ENCODE measurements at places on chromosomes 2 and 18.

- DNase-seq = no peak
Observed at GRCh38 chr2:55772109-55772980, 78.7 kb upstream of the PNPT1 start.

DNA sequence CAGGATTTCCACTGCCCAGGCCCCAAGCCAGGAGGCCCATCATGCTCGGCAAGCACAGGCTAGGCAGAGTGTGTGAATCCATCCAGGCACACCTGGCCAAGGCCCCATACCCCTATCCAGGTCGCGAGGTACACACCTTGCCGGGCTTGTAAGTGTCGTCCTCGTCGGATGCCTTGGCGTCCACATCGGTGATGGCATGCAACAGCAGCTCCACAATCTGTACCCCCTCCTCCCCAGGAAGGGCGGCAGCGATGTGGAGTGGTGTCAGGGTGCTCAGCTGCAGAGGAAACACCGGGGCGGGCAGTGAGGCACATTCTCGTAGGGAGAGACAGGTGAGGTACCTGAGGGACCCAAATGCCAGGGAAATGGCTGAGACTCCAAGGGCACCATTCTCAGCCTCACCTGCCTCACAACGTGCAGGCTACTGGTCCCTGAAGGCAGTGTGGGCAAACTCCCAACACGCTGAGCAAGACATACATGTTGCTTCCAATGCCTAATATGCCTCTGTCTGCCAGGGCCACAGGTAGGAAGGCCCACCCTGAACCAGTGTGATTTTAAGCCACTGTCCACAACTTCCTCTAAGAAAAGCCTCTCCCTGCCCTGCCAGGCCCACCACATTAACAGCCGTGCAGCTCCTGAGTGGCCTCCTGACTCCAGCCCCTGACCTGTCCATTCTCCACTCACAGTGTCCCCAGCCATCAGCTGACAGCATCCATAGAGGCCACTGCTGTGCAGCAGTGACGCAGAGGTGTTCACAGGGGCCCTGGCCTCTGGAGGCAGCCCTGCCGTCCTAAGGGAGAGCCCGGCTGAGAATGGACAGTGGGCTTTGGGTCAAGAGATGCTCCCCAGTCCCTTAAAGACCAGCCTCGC lies 44.9 kb downstream of the ANKMY1 start:
- no peak for DNase-seq

GRCh38 chr2:36489281-36489680 lies 108.7 kb downstream of the FEZ2 start:
- DNase-seq = no peak

- no peak for DNase-seq
Observed at GRCh38 chr2:105052773-105053172, 14.9 kb downstream of the MRPS9 start.

DNA sequence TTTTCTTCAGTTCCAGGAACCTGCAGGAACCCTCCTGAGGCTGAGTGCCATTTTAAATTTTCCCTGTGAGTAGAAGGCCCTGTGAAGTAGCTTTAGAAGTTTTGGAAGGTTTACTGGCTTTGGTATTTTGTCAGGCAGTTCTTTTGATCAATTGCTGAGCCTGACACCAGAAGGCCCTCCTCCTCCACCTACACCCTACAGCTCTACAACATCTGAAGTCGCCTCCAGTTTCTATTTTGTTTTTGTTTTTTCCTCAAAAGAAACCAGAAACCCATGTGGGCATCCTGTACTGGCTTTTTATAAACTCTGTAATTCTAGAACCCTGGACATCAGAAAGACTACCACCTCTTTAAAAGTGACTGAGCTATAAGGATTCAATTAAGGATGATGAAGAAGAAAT lies 153.7 kb downstream of the NRXN1 start:
- DNase-seq = no peak

GRCh38 chr2:200619279-200619678 lies 33.5 kb downstream of the AOX1 start:
- DNase-seq = no peak

DNA sequence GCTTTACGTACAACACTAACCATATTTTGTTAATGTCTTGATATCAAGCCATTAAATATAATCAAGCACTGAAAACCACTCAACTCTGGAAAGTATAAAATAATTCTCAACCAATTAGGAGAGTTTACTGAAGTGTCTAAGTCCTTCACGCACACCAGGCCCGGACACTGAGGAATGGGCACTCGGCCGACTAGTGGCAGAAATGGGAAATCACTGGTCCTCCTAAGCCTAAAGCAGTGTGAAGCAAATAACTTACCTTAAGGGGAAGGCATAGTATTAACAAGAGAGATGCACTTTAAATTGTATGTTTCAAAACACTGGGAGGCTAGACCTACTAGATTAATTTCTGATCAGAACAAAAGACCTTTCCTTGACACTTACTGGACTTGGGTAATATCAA lies 45.7 kb downstream of the FAM210A start:
- no peak for DNase-seq

DNA sequence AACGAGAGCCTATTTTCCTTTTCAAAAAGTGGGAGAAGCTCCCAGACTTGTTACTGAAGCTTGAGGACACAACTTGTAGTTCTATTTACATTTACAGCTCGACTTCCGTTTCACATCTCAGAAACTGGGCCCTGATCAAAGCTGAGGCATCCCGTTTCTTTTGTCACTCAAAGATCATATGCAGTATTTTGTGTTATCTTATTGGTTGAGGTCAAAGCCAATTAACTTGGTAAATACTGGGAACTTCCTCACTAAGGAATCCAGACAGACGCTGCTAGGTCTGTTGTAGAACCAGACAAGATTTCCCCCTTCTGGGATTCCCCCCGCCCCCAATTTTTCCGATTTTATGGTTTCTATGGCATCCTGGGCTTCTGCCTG lies 50.3 kb downstream of the TSN start:
- DNase-seq = no peak

DNA sequence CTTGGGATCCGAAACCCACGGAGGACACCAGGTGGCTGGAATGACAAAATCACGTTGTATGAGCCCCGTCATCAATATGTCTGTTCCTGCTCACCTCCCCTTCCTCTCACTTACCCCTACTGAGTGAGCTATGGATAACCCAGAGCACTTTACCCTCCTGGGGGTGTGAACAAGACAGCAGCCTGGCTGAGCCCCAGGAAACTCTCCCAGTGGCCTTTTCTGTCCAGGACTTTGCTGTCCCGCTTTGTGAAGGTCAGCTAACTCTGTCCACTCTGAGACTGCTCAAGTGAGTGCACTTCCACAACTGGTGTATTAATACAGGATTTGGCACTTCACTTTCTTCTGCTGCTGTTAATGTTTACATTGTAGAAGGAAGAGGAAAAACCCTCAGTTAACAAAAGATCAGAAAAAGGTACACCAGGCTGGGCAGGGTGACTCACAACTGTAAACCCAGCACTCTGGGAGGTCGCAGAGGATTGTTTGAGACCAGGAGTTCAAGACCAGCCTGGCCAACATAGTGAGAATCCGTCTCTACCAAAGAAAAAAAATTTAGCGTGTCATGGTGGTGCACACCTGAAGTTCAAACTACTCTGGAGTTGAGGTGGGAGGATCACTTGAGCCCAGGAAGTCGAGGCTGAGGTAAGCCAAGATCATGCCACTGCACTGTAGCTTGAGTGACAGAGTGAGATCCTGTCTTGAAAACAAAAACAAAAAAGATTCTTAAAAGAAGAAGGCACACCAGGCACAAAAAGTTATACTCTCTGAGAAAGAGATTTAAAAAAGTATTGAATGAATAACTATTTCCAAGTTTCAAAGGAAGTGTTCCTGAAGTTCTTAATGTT lies 90.3 kb downstream of the CLHC1 start:
- DNase-seq = no peak

- no peak for DNase-seq
Observed at GRCh38 chr2:719734-720133, 42.5 kb upstream of the TMEM18 start.

- no peak for DNase-seq
Observed at GRCh38 chr2:160432633-160433032, 61.0 kb downstream of the RBMS1 start.

GRCh38 chr2:111668274-111668616 lies 215.7 kb downstream of the ANAPC1 start:
- no peak for DNase-seq

- no peak for DNase-seq
Observed at GRCh38 chr2:99644419-99644787, 154.6 kb upstream of the REV1 start.

DNA sequence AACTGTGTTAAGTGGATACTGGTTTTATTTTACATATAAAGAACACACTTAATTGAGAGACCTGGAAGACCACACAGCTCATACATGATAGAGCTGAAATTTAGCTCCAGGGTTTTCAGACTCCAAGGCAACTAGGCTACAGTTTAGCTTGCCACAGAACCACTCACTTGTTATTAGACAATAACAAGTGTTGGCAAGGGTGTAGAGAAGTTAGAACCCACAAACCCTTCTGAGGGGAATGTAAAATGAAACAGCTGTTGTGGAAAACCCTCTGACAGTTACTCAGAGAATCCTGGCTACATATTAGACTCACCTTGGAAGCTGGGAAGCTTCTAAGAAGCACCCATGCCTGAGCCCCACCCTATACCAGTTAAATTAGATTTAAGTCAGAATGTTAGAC lies 75.3 kb downstream of the MAP3K20 start:
- DNase-seq = no peak

- DNase-seq = no peak
Observed at GRCh38 chr2:37610638-37611289, 60.7 kb downstream of the CDC42EP3 start.

DNA sequence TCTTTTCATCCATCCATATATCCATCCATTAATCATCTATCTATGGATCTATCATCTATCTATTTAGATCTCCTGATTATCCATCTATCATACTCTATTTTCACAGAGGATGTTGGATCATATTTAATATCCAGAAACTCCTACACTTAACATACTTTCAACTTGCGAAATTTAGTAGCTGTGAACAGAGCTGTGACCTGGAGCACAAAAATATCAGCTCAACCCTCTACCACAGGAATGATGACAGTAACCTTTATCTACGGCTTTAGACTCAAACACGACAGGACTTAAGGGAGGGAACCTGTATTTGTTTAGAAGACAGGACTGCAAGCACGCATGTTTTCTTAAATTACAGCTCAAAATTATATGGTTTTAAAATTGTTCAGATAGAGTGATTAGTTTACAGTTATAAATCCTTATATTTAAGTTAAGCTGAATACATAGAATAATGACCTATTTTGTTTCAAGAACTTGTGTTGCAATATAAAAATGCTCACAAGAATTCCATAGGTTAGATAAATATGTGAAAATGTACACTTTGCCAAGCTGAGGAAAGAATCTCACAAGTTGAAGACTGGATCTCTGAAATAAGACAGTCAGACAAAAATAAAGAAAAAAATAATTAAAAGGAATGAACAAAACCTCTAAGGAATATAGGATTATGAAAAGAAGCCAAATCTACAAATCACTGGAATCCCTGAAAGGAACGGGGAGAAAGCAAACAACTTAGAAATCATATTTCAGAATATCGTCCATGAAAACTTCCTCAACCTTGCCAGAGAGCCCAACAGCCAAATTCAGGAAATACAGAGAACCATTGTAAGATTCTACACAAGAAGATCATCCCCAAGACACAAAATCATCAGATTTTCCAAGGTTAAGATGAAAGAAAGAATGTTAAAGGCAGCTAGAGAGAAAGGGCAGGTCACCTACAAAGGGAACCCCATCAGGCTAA lies 142.0 kb downstream of the COL6A3 start:
- DNase-seq = no peak

GRCh38 chr2:84956334-84957297 lies 14.3 kb upstream of the KCMF1 start:
- no peak for DNase-seq

- DNase-seq = no peak
Observed at GRCh38 chr2:70962211-70962884, 16.1 kb upstream of the ANKRD53 start.

- no peak for DNase-seq
Observed at GRCh38 chr2:241942416-241943208, 73.1 kb downstream of the RTP5 start.

DNA sequence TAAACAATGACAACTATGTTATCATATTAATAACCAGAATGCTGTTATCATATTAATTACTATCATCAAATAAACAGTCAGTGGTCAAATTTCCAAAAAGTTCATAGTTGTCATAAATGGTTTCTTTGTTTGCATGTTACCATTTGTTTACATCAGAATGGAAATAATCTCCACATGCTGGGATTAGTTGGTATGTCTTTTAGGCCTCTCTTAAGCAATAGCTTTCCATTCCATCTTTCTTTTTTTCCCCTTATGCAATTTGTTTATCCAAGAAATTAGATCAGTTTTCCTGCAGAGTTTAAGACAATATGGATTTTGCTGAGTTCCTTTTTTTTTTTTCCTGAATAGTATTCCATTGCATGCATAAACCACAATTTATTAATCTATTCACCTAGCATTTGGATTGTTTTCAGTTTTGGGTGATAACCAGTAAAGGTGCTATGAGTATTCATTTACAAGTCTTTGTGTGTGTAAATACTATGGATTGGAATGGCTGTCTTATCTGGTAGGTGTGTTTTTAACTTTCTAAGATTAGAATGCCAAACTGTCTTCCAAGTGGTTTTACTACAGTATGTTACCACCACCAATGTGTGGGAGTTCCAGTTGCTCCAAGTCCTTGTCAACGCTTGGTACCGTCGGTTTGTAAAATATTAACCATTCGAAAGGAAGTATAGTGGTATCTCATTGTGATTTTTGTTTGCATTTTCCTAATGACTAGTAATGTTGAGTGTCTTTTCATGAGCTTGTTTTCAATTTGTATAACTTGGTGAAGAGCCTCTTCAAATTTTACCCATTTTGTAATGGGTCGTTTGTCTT lies 33.3 kb upstream of the TXNDC2 start:
- DNase-seq = no peak

DNA sequence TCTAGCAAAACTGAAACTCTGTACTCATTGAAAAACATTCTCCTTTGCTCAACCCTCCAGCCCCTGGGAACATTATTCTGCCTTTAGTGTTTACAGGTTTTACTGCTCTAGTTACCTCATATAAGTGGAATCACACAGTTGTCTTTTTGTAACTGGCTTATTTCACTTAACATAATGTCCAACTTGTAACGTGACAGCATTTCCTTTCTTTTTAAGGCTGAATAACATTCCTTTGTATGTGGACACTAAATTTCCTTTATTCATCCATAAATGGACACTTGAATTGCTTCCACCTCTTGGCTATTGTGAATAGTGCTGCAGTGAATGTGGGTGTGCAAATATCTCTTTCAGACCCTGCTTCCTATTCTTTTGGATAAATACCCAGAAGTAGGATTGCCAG lies 144.9 kb downstream of the ACTR3 start:
- DNase-seq = no peak

DNA sequence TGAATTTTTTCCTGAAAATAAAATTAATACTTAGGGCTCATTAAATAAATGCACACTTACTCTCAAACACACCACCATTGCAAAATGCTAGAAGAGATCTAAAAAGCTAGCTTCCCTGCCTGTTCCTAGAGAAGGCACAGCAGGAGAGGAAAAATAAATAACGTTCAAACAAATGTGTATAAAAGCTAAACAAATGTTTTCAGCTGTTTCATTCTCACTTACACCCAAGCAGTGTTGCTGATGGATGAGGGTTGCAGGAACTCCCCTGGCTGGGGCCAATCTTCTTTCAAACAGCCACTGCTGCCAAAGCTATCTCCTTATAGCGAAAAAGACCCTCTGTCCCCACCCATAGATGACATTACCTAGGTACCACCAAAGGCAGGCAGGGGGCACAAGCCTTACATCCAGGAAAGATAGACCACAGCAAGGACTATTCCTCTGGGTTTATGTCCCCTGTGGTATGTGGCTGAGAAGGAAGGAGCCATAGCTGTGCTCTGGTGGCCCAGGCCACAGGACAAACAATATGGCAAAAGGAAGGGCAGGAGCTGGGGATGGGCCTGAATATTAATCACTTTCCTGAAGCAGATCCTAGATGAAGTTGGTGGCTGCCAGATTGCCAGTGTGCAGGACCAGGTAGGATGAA lies 214.6 kb downstream of the TTC32 start:
- DNase-seq = no peak

All from NCI-H2107 (cell line).